ENCODE measurements at places on chromosomes 13 and 19.

DNA sequence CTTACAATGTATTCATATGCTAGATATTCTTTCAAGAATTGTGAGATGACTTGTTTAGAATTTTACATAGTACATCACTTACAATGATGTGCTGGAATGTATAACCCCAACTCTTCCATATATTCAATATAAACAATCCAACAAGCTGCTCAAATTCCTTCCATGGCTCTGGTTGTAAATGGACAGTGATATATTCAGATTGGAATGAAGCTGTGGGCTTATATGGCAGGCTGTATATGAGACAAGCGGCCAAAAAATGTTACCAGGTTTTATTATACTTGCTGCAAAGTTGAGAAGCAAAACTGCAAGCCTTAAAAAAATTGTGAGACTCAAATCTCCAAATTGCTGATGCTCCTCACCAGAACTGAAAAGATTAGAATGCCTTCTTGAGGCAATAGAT, 83.6 kb upstream of the KLF12 start:
- DNase-seq, result no peak

DNA sequence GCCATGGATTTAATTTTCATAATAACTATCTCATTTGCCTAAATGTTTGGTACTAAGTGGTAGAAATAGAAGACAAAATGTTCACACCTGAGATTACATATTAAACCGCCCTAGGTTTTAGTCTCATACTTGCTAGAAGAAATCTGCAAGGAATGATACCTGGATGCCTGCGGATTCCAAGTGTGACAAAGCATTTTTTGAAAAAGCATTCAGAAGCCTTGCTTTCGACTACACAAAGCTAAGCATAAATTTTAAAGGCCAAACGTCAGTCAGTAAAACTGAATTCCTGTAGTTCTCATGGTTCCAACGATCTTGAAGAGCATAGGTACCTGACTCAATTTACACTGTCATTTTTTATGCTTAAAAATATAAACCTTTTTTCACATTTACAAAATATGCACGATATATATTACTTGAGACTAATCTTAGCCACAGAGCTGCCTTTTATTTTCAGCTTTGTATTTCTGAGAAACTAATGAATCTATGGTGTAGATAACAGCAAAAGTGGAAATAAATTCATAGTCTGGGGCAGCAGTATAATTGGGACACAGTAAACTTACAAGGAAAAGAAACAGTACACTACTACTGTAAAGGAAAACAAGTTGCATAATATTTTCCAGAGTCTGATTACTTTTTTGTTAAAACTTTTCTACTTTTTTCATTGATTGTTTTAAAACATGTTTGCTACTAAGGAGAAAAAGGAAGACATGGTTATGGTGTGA, 1.2 kb upstream of the LRRC63 start:
- no peak for DNase-seq

- no peak for DNase-seq
These were observed 70.1 kb downstream of the CAB39L start for GRCh38 chr13:49373716-49374115.

GRCh38 chr13:38636761-38637160, 50.1 kb upstream of the FREM2 start:
- no peak for DNase-seq

All from cerebellar nuclear complex (tissue), 1 donor.